Cardiac fibroblast (primary cell): ENCODE measurements at places on chromosomes 6 and 20.

DNA sequence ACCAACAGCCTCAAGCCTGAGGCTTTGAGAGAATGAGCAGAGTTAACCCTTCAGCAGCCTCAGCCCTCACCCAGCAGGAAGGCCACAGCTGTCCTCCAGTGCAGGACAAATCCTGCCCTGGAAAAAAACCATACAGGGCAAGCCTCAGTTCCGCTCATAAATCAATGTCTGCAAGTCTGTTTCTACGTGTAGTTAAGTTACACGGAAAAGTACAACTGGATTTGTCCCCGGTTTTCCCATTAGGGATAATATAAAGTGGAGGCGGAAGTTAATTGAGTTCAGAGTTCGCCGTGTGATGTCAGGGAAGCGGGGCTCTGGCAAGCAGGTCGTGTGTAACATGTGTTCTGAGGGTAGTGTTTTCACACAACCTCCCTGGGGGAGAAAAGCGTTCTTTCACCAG, 44.2 kb upstream of the EYA2 start:
- no peak for DNase-seq

GRCh38 chr6:10526156-10526555, 5.0 kb downstream of the GCNT2 start:
- peak; percentile 8 for DNase-seq

- DNase-seq: no peak
Measured at GRCh38 chr6:17881085-17881858, 106.2 kb downstream of the KIF13A start.

DNA sequence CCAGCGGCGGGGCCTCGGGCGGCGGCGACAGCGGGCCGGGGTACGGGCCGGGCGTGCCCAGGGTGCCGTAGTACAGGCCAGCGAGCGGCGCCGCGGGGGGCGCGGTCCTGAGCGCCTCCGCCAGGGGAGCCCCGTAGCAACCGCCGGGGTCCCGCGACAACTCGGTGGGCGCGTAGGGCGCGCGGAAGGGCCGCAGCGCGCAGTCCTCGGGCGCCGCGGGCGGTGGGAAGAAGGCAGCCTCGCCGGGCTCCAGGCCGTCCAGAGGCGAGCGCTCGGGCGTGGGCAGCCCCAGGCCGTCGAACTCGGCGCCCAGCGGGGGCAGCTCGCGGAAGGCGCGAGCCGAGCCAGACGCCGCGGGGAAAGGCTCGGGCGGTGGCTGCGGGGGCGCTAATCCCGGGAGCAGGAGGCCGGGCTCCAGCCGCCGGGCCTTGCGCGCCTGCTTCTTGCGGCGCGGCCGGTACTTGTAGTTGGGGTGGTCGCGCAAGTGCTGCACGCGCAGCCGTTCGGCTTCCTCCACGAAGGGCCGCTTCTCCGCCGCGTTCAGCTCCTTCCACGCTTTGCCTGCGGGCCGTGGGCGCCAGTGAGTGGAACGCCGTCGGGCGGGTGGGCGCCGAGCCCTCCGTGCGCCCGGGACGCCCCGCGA, 916 bp downstream of the SOX18 start:
- no peak for DNase-seq

DNA sequence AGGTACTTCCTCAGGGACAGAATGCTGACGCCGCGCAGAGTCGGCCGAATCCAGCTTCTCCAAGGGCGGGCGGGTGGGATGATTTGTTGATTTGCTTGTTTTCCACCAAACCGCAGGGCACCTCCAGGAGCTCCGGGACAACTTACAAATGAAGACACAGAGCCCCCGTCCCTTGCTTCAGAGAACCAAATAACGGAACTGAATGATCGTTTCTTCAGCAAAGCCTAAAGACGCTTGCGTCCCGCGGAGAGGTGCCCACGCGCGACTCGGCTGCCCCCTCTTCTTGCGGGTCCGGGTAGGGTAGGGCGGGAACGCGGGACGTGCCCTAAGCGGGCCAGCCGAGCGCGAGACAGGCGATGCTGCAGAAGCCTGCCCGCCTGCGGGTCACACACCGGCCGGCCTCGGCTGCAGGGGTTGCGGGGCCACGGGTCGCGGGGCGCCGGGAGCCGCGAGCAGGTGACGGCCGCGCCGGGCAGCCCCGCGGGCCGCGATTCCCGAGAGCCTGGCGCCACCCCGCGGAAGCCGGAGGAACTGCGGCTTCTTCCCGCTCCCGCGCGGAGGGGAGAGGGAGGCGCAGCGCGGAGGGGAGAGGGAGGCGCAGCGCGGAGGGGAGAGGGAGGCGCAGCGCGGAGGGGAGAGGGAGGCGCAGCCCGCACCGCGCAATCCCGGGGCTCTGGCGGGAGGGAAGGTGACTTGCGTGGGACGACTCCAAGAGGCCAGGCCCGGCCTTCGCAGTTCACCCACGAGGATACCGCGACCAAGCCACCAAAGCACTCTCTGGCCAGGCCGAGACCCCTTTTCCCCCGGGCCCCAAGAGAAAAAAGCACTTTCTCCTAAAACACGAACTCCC, 7.7 kb upstream of the FOXF2 start:
- DNase-seq: peak; percentile 25

DNA sequence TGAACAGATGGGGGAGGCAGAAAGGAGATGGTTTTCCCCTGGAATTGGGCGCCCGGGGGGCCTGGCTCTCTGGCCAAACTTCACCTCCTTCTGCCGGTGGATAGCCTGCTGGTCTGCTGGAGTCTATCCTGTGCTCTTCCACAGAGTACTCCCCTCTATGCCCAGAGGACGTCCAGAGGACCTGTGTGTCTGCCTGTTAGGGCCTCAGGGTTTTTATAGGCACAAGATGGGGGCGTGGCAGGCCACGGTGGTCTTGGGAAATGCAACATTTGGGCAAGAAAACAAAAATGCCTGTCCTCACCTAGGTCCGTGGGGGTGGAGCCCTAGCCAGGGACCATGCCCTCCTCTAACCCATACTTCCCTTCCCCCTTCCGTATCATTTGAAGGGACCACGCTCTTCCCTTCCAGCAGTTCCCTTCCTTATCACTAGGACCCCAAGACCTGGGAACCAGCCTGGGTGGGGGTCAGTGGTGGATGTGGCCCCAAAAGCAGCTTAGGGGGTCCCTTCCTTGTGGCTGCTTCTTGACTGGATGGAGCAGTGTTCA, 53.6 kb upstream of the ZNF337 start:
- no peak for DNase-seq

GRCh38 chr6:101706576-101706975, 313.1 kb downstream of the GRIK2 start:
- peak; percentile 5 for DNase-seq

DNA sequence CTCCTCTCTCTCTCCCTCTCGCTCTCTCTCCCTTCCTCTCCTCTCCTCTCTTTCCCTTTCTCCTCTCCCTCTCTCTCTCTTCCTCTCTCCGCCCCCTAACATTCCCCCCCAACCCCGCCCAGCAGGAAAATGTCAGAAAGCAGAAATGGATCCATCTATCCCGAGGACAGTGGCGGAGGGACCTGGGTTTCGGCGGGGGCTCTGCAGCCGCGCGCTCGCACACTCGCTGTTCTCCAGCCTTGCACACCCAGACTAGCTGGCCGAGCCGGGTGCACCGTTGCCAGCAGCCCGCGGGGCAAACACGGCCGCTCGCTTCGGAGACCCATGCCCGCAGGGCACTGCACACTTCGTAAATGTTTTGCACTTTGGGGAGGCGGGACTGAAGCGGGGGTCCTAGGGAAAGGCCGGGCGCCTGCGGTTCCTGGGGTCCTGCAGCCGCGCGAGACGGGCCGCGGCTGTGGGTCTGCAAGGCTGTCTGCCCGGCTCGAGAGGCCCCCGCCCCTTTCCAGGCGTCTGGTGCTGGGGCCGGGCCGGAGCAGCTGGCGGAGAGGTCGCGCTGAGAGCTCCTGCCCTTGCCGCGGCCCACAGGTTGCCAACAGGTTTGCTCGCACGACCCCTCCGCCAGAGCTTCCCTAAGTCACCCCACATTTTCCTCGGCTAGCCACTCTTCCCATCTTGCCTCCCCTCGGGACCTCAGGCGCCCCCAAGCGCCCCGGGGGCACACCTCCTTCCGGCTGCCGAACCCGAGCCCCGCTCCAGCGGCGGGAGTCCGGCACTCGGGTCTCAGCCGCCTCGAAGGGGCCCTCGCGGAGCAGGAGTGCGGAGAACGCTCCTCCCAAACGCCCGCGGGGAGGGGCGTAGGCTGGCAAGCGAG, 818 bp upstream of the MDGA1 start:
- peak; percentile 44 for DNase-seq

DNA sequence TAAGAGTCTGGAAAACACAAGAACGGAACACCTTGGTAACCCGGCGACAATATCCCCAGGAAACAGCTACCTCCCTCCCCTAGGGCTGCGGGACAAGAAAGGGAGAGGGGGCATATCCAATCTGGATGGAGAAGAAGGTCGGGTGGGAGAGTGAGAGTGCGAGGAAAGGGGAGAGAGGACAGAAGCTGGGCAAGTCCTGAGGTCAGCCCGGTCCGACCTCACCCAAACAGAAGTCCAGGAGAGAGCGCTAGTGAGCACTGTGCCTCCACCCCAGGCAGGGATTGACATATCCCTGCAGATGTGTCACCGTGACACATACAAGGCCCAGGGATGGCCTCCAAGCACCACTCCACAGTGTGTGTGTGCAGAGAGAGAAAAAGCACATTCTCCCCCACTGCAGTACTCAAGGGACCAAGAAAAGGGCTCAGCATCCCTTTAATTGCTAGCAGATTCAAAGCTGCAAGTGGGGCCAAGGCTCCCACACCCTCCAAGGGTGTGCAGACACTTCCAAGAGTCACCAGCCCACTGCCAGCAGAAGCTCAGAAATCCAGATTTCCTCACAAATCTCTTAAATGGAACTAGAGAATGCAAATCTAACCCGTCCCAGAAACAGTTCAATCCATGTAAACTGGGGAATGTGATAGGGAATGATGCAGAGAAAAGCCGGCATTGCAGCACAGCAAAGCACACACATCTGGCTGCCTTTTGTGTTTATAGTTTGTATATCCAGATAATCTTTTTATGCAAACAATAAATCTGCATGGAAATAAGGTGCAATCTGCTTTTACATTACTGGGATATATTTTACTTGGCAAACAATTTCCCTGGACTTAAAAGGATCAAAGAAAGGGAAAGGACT, 3.1 kb downstream of the PXDC1 start:
- DNase-seq: peak; percentile 79

DNA sequence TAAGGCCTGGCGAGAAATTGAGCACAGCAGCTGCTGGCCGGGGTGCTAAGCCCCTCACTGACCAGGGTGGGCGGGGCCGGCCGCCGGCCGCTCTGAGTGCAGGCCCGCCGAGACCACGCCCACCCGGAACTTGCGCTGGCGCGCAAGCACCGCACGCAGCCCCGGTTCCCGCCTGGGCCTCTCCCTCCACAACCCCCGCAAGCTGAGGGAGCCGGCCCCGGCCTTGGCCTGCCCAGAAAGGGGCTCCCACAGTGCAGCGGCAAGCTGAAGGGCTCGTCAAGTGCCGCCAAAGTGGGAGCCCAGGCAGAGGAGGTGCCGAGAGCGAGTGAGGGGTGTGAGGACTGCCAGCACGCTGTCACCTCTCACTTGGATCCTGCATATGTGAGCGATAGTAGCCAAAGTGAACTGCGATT, 251.2 kb downstream of the GJA1 start:
- no peak for DNase-seq

DNA sequence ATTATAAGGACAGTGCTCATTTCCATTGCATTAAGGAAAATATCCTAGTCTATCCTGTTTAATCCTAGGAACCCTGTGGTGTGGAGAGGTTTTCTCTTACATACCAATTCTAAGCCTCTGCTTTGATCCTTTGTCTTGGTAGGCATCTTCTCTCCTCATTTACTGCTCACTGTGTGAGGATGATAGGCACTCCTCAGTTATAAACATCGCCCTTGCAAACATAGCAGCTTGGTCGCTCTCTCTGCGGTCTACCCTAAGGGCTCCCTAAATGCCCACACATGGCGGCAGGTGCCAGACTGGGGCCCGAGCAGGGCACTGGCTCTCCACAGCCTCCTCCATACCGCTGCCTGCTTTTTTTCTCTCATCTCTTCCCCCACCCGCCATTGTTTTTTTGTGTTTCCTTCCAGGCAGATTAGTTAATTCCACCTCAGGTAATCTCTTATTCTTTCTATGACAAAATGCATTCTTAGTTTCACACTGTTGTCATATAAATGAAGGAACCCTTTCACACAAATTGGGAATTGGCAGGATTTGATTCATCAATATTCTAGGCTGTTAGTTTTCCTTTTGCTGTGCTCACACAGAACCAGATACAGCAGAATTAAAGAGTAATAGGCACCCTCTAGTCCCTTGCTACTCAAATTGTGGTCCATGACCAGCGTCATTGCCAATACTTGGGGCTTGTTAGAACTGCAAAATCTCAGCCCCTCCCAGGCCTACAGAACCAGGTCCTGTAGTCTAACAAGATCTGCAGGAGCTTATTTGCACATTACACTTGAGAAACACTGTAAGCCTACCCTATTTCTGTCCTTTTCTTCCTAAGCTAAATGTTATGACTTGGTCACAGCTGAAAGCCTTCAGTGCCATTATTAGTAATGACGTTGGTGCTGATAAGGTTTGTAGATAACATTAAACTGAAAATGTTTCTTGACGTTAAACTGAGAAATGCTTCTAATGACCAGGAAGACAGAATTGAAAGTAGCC, 36.3 kb downstream of the CARMIL1 start:
- DNase-seq: no peak

DNA sequence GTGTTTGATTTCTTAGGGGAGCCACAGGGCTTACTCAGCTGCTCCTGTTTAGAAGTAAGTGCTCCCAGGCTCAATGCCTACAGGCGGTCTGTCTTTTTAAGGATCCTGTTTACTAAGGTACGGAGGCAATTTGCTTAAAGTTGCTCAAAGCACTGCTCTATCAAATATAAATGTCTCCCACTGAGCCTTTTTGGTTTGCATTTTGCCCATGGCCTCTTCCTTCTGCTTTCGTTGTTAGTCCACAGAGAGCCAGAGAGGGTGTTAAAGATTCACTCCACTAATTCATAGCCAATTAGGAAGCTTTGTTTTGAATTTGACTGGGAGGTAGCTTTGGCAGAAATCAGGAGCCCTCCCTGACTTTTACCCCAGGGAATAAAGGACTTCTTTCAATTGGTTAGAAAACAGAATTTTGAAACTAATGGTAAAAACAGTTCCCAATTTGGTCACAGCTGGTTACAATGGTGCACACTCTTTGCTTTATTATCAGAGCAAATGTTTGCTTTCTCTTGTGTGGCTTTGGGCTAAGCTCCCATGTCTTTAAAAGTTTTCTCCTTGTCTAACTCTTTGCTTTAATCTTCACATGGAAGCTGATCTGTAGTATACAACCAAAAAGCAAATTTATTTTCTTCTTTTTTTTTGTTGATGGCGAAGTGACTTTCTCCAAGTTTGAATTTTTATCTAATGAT, 126.2 kb downstream of the IMPG1 start:
- DNase-seq: no peak

GRCh38 chr6:121764493-121764892, 329.0 kb downstream of the GJA1 start:
- no peak for DNase-seq
